ENCODE measurements at places on chromosomes 2 and 18.
A peak's percentile ranks its signal among the peaks of the same experiment; 100 is the strongest.

GRCh38 chr2:11346023-11346482, 1.6 kb upstream of the ROCK2 start:
- DNase-seq, result no peak

- no peak for DNase-seq
Observed at GRCh38 chr18:23609390-23610023, 23.2 kb upstream of the NPC1 start.

- no peak for DNase-seq
Observed at GRCh38 chr2:170086751-170087412, 91.1 kb upstream of the MYO3B start.

DNA sequence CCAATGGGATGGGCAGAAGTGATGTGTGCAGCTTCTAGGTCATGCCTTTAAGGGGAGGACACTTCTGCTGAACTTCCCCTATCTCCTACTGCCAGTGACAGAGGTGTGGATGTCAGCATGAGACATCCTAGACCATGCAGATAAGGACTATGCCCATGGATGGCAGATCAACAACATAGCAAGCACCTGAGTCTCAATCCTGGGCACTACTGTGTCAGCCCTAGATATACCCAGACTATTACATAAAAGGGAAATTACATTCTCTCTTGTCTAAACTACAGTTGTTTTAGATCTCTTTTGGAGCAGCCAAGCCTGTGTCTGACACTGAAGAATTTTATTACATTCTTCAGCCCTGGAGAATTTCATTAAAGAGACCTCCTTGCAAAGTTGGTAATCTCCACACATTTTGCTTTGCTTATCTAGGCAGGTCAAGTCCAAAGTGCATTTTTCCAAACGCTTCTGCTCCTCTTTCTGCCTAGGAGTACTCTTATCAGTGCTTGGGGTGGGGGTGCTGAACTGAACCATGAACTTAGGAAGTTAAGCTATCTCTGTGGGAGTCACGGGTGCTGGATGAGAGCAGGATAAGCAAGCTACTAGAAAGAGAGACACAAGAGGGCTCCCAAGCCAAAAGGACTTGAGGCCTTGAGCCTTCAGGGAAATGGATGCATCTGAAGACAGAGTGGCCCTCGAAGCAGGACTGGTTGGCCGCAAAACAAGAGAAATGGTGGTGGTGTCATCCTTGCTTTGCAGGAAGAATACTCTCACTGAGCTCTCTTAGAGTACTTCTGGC, 95.2 kb upstream of the SPRED2 start:
- DNase-seq, result no peak

GRCh38 chr2:160816916-160817499, 323.4 kb upstream of the RBMS1 start:
- peak; percentile 49 for DNase-seq

DNA sequence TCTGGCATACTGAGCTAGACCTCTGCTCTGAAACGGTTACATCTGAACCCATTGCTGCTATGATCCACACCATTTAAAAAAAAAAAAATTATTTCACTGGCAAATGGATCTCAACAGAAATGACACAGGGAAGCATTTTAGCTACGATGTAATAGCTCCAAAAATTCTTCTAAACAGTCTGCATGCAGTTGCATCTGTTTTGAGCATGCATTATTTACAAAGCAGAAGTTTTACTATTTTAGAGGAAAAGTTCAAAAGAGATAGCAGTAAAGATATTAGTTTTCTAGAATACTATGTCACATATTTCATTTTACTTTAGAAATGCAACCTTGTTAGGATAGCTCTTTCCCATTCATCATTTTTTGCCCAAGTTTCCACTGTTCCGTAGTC, 265.7 kb downstream of the MEIS1 start:
- no peak for DNase-seq

DNA sequence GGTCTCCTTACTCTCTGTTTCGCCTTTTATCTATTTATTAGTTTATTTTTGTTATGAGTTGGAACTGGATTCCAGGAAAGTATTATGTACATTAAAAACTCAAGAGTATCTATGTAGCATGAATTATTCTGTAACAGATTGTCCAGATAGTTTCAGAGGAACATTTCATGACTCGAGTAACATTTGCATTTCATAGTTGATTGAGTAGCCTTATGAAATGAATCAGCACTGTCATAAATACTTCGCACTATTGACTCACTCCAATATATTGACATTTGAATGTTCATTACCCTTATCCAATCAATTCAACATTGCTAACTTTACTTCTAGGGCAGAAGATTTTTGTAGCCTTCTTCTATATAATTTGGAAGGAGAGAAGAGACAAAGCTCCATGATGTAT, 11.3 kb upstream of the VRK2 start:
- DNase-seq, result no peak

DNA sequence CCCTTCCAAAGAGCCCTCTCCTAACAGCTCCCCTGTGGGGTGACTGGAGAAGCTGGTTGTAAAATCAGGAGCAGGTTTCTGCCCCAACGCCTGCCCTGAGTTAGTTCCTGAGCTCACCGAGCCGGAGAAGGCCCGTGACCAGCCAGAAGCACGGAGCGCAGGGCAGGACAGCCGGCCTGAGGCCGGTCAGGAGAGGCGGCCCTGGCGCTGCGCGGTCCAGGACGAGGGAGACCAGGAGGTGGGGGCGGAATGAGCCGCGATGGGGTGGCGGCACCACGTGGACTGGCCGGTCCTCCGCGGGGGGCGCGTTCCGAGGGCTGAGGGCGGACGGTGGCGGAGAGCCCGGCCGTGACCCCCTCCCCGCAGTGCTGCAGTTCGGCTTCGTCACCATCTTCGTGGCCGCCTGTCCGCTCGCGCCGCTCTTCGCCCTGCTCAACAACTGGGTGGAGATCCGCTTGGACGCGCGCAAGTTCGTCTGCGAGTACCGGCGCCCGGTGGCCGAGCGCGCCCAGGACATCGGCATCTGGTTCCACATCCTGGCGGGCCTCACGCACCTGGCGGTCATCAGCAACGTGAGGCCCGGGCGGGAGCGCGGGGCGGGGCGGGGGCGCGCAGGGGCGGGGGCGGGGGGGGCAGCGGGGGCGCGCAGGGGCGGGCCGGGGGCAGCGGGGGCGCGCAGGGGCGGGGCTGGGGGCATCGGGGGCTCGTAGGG, 29.0 kb downstream of the ANO7 start:
- peak; percentile 68 for DNase-seq

GRCh38 chr2:81087646-81088045, 783.1 kb upstream of the LRRTM1 start:
- DNase-seq, result no peak

DNA sequence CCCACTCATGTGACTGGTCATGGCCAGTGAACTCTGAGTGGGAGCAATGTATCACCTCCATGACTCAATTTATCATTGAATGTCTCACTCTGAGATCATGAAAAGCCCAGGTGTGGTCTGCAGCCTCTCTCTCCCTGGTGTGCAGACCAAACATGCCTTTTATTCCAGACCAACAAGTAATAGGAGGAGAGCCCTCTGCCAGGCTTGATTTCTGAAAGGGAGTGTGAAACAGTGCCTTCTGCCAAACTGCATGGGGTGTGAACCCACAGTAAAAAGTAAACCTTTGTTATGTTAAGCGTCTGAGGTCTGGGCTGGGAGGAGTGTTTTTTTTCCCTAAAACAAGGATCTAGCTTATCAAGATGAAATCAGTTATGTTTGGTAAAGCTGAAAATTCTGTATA, 601.2 kb downstream of the ADCYAP1 start:
- no peak for DNase-seq

- DNase-seq, result no peak
Observed at GRCh38 chr18:12452784-12453183, 45.1 kb downstream of the PRELID3A start.

DNA sequence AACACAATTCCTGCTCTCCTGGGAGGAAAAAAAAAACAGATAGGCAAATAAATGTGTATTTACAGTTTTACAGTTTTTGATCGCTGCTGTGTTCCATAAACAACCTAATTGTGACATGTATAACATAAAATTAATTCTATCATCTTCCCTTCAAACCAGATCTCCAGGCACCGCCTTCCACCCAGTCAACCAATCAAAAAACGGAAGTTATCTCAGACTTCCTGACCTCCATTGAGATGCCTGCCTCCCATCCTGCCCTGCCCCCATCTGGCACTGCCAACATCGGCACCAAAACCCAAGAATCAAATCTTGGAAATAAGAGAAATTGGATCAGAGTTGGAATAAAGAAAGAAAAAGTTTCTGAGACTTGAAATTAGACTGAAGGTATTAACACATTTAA, 3.1 kb upstream of the RIOK3 start:
- DNase-seq, result no peak

- no peak for DNase-seq
Observed at GRCh38 chr2:133026536-133027177, 356.7 kb upstream of the LYPD1 start.

GRCh38 chr2:173099271-173099670, 23.6 kb downstream of the MAP3K20 start:
- no peak for DNase-seq

DNA sequence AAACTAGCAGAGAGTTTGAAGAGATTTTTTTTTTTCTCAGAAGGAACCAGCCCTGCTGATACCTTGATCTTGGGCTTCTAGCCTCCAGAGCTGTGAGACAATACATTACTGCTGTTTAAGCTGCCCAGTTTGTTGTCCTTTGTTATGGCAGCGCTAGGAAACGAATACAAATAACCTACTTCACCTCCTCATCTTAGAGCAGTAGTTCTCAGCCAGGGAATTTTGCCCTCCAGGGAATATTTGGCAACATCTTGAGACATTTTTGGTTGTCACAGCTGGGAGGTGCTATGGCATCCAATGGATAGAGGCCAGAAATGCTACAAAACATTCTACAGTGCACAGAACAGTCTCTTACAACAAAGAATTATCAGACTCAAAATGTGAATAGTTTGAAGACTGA, 43.9 kb upstream of the BCL11A start:
- DNase-seq, result no peak

DNA sequence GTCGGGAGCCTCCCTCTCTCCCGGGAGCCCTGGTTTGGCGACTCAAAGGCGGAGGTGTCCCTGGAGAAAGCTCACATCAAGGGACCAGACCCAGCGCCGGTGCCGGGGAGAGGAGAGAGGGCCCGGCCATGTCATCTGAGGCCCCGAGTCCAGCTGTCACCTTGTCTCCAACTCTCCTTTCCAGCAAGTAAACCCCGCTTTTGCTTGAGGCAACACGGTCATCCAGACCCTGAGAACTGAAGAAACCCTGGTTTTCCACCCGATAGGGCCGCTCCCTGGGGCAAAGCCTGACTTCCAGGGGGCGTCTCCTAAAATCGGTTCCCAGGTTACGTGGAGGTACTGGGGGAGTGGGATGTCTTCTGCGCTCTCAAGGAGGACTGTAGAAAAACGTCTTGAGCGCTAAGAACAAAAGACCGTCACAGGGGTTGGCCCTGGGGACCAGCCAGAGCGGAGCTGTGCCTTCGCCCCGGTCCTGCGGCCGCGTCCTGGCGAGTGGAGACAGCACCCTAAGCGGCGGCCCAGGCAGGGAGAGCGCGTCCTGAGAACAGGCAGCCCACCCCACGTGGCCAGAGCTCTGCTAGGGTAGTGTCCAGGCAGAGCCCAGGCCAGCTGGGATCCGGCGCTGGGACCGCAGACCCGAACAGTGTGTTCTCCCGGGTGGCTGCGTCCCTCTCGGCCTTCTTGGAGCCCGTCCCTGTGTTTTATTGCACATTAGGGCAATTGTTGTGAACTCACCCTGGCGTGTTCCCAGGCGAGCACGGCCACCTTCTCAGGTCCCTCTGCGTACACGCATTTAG, 55.7 kb downstream of the TMEM18 start:
- DNase-seq, result no peak

DNA sequence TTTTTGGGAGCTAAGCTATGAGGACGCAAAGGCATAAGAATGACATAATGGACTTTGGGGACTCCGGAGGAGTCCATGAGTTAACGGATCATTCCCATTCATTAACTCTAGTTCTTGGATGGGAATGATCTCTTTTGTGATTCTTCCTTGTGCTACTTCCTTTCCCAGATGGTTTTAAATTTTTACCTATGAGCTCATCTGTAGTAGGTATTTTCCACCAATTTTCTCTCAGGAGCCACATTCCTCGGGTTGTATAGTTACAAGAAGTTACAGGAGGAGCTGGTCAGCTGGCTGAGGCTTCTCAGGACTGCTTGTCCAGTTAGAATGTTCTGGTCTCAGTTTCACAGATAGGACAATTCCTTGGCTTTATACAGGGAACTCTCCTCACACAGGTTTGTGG, 42.9 kb upstream of the LPIN2 start:
- DNase-seq, result no peak

DNA sequence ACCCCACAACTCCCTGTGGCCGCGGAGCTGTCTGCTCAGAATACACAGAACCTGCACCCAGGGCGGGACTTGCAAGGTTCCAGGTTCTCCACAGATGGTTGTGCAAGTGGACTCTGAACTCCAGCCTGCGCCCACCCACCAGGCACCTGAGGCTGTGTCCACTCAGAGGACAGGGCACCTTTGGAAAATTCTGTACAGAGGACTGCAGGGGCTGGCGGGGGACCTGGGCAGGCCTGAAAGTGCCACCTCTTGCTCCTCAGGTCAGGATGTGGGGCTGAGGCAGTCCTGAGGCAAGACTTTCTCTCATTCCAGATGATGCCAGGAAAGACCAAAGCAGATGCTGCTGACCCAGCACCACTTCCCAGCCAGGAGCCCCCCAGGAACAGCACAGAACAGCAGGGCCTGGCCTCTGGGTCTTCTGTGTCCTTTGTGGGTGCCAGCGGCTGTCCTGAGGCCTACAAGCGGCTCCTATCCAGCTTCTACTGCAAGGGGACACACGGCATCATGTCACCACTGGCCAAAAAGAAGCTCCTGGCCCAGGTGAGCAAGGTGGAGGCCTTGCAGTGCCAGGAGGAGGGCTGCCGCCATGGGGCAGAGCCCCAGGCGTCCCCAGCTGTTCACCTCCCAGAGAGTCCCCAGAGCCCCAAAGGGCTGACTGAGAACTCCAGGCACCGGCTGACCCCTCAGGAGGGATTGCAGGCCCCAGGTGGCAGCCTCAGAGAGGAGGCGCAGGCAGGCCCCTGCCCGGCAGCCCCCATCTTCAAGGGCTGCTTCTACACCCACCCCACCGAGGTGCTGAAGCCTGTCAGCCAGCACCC, 14.4 kb downstream of the ARID5A start:
- no peak for DNase-seq

DNA sequence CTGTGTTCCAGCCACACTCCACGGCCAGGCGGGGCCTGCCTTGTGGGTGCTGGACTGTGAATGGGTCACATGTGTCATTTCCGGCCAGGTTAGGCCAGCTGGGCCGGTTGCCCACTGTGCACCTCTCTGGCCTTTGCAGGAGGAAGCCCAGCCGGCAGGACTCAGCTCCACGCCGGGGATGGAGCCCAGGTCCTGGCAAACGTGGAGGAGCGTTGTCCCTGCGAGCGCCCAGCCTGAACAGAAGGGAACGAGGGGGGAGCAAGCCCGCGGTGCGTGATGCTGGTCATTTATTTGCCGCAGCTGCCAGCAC, 152.9 kb downstream of the PXDN start:
- DNase-seq, result no peak

DNA sequence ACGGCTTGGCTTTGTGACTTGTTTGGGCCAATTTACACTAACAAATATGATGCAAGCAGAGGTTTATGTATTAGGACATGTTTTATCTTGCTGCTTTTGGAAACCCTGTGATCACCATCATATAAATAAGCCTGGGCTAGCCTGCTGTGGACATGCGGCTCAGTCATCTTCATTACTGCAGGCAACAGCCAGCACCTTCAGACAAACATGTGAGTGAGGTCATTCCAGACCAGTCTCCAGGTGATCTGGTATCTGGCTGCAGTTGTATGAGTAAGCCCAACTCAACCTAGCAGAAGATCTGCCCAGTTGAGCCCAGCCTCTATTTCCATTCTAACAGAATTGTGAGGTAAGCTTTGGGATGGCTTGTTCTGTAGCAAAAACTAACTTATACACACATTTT, 254.6 kb upstream of the ATP5MC3 start:
- no peak for DNase-seq

- DNase-seq, result no peak
Observed at GRCh38 chr2:131046918-131047652, 46.2 kb downstream of the FAM168B start.

Data from SHP77 (cell line).